Fibroblast of skin of abdomen (primary cell): ENCODE measurements at places on chromosomes 7 and 10.

- peak; percentile 22 for DNase-seq
These were observed 687 bp downstream of the EPDR1 start for GRCh38 chr7:37920849-37921805.

- DNase-seq: no peak
These were observed 297.5 kb downstream of the PRKG1 start for GRCh38 chr10:51371743-51372142.

- DNase-seq: no peak
These were observed 737 bp upstream of the NUB1 start for GRCh38 chr7:151340794-151341356.

- DNase-seq: peak; percentile 74
These were observed 2.2 kb downstream of the MAFK start for GRCh38 chr7:1532456-1533254.

DNA sequence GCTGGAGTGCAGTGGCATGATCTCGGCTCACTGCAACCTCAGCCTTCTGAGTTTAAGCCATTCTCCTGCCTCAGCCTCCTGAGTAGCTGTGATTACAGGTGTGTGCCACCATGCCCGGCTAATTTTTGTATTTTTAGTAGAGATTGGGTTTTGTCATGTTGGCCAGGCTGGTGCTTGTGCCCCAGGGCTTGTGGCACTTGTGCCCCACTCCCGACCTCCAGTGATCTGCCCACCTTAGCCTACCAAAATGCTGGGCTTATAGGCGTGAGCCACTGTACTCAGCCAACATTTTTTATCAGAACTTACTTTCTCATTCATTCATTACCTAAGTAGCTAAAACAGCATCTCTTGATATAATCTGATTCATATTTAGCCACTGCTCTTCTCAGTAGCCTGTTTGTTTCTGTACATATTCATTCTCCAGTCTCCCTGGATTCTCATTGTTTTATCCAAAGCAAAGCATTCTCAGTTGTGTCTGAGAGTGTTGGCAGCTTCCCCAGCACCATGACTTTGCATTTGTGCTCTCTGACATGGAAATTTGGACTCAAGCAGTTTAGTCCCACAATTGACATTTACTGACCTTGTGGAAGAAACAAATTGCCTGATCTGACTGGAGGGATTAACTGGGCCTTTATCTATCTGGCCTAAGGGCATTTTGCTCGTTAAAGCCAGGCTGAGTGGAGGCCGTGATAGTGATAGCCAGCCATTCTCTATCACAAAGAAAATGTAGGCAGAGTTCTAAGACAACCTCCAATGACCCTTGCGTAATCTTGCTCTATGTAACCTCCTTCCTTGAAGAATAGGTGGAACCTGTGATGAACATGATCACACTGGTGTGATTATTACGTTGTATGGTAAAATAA, 44.9 kb downstream of the AKR1B15 start:
- DNase-seq: peak; percentile 83

GRCh38 chr10:60611291-60611747, 167.0 kb upstream of the CDK1 start:
- peak; percentile 74 for DNase-seq

- DNase-seq: peak; percentile 16
These were observed 38.1 kb downstream of the CFAP46 start for GRCh38 chr10:132904181-132904813.

- DNase-seq: no peak
These were observed 155.2 kb downstream of the CUX1 start for GRCh38 chr7:101972627-101973026.

DNA sequence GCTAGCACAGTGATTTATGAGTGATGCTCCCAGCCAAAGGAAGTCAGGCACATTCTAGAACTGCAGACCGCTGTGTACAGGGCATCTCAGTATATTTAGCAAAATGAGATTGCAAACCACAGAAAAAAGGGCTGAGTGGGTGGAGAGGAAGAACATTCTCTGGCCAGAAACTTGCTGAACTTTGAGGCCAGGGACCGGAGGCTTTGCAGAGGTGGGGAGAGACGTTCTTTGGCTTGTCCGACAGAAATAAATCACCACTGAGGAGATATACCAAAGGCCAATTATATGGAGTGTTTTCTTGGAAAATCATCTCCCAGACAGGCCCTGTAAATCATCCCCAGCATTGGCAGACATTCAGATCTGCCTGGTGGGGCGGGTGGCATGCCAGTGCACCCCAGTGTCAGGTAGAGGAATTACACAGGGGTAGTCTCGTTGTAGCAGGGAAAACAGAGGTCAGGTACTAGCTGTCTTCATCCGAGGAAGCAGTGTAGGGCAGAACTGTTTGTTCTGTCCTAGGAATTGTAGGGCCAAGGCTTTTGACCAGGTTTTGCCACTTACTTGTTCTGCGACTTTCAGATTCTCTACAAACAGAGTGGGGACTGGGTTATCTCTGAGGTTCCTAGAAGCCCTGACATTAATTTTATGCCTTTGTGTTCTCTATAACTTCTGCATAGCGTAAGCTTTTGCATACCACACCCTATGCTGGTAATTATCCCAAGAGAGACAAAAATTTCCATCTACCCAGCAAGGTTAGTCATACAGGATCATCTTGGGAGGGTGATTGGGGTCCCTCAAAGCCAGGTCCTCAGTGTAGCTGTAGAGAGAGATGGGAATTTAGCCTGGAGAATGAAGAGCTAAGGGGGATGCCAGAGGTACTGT, 655.6 kb downstream of the LRMDA start:
- peak; percentile 85 for DNase-seq

DNA sequence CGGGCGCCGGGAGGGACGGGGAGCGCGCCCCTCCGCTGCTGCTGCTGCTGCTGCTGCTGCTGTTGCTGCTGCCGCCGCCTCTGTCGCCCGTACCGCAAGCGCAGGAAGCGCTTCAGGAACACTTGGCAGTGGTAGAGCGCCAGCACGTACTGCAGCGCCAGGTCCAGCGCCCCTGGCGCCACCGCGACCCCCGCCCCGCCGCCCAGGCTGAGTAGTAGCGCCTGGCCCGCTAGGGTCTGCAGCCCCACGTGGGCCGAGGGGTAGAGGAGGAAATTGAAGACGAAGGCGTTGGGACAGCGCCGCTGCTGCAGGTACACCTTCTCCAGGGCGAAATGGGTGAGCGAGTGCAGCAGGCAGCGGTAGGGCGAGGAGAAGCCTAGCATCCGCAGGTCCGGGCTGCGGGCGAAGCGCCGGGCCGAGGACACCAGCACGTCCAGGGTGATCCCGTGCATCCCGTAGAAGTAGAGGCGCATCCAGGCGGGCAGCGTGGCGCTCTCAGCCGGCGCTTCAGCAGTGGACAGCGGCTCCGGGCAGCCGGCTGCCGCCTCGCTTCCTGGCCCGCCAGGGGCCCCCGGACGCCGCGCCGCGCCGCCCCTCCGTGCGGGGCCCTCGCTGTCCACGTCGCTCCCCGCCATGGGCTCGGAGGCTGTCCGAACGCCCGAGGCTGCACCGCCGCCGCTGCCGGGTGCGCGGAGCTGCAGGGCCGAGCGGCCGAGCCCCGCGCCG, at the start of gene TMEM229A:
Gene TMEM229A, minus strand, starts transcription at position 699 of the 726 bp plus-strand sequence. Its CDS starts 64 bp downstream, at position 635.
- peak; percentile 13 for DNase-seq
